ENCODE measurements at places on chromosomes 1 and 21.

DNA sequence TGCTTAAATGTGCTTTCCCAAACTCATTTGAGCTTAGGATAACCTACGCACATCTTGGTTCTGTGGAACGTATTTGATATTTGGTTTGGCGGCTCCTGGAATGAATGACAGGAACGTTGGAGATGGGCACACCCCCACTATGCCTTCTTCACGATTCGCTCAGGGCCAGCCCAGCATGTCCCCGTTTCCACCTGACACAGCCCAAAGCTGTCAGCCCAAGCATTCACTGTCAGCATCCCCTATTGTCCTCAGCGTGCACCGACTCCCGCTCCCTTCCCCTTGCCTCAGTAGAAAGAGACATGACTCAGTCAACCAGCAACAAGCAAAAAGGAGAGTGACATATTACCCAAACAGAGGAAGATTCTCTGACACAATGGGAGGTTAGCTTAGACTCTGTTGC lies 181.4 kb downstream of the KCNJ6 start:
- DNase-seq: no peak

- DNase-seq: no peak
These were observed 50.2 kb downstream of the KCNJ6 start for GRCh38 chr21:37866027-37866426.

GRCh38 chr1:193741228-193741627 lies 554.8 kb upstream of the B3GALT2 start:
- no peak for DNase-seq

DNA sequence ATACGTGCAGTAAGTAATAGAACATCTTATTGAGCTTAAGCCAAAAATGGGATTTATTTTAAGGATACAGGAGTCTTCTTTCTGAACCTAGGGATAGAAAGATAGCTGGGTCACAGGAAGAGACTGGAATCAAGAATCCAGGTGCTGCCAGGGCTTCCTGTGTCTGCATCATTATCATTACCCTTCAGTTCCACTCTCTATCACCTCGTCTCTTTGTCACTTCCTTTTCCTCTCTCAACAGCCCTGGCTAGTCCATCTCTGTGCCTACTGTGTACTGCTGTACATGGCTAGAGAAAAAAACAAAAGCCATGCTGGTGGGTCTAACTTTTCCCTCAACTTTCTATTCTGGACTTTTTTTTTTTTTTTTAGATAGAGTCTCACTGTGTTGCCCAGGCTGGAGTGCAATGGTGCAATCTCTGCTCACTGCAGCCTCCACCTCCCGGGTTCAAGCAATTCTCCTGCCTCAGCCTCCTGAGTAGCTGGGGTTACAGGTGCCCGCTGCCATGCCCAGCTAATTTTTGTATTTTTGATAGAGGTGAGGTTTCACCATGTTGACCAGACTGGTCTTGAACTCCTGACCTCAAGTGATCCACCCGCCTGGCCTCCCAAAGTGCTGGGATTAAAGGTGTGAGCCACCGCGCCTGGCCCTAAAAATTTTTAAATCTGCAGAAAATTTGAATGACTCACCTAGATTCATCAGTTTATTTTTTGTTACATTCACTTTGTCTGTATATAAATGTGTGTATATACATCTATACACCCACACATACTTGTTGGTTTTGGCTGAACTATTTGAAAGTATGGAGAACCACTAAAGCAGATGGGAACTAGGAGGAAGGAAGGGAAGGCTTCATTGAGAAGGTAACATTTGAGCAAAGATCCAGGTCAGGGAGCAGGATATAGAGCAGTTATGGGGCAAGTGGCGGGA lies 31.9 kb downstream of the UBE4B start:
- no peak for DNase-seq

DNA sequence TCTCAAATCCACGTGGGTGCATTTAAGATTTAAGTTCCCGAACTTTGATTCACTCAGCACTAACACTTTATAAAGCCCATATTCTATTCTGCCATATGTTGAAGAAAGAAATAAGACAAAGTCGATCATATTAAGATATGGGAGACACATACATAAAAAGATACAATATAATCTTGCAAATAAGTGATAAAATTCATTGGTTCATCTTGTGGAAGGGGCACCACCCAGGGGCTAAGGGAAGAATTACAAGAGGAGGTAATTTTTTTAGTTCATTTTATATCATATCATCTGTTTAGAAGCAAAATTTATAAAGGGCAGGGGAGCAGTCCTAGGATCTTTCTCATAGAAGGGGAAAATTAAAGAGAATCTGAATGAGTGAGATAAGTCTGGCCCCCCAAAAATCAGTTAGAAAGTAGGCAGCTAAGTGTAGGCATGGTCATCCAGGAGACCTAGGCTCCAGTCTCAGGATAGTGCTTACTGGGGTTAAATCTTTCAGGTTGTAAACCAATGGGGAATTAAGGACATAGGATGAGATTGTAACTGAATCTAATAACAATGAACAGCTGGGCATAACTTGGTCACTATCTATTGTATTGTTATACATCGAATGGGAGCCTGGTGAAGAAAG lies 124.2 kb upstream of the L1TD1 start:
- DNase-seq: no peak
